ENCODE measurements at places on chromosomes 12 and 14. TPM values are rescaled to one million over a fixed set of nuclear protein-coding genes. Genes with fewer than 3 reads are reported as not detected.

DNA sequence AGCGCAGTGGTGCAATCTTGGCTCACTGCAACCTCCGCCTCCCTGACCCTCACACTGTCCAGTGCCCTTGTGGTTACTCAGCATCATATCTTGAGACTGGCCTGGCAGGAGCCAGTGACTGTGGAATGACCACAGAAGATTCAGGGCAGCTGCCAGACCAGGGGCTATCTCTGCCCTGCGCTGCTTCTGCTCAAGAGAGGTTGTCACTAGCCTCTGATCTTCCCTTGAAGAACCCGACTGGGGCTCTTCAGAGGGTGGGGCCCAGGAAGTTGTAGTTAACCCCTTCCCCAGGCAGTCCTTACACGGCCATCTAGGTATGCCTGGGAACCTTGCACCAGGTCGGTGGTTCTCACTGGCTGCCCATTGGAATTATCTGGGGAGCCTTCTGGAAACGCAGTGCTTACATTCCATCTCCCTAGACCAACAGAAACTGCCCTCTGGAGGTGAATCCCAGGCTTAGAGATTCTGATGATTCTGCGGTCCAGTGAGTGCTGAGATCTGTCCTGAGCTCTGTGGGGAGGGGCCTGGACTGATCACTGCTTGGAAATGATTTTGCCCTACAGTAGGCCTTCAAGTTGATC lies 41.4 kb downstream of the PLEKHG3 start:
- no peak for DNase-seq

The RNF212B gene
- polyA plus RNA-seq = 1.3 TPM

The SPIC gene
- not detected for polyA plus RNA-seq

GRCh38 chr12:27984275-27984674 lies 11.7 kb upstream of the PTHLH start:
- DNase-seq = no peak

All from renal pelvis (tissue), 12 donors.